Stimulated activated CD4-positive, alpha-beta T cell treated with anti-CD3 and anti-CD28 coated beads, Interleukin-1b, Interleukin-23, amount 100 ng/mL, for 1 hour (primary cell): ENCODE measurements at places on chromosomes 16 and 17.

DNA sequence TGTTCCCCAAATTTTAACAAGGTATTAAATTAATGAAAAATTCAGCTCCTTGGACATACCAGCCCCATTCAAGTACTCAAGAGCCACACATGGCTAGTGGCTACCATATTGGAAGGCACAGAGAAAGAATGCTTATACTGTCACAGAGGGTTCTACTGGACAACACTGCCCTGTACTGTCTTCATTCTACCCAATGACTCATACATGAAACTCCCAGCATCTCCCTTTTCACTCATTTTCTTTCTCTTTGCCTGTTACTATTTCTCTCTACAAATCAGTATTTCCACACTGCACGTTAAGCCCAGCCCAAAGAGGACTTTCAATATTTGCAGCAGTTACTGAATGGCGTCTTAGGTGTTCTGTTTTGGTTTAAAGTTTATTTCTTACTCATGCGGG, 72.1 kb upstream of the RCVRN start:
- DNase-seq = no peak

- no peak for DNase-seq
Observed at GRCh38 chr16:81569361-81570034, 124.9 kb downstream of the CMIP start.

GRCh38 chr16:3511286-3512180, 10.7 kb downstream of the CLUAP1 start:
- no peak for DNase-seq

DNA sequence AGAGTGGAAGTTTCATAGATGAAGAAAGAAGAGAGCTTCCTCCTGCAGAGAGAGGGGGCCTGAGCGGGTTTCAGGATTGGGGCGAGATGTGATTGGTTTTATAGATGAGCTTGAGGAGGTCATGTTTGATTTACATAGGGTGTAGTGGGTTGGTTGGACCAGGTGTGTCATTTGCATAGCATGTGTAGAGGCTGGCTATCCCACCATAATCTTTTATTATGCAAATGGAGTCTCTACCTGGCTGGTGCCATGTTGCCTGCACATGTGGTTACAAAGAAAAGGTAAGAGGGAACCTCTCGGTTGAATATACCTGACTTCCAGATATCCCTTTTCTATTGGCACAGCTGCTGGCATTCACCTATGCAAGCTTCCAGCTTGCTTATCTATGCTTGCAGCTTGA, 228.1 kb downstream of the BCAS3 start:
- no peak for DNase-seq

GRCh38 chr16:24635900-24636610, 93.4 kb upstream of the TNRC6A start:
- DNase-seq = no peak

DNA sequence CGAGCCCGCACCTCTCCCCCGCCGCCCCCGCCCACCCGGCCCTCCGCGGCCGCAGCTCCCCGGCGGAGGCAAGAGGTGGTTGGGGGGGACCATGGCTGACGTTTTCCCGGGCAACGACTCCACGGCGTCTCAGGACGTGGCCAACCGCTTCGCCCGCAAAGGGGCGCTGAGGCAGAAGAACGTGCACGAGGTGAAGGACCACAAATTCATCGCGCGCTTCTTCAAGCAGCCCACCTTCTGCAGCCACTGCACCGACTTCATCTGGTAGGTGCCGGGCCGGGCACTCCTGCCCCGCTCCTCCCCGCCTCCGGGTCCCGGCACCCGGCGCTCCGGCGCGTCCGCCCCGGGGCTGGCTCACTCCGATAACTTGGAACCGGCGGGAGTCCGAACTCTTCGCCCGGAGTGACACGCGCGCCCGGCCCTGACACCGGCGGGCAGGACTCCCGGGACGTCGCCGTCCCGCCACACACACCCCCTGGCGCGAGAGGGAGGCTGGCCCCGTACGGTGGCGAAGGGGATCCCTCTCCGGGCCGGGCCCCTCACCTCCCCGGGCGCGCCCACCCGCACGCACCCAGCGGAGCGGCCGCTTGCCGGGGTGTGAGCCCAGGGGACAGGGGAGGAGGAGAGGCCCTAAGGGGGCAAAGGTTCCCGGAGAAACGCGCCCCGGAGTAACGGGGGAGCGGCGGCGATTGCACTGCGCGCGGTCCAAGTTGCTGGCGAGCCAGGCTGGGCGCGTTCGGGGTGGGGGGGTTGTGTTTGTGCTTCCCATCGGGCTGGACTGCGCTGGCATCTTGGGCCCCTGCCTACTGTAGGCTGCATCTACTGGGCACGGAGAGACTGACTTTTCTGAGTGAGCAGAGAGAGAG, 581 bp downstream of the PRKCA start:
- peak; percentile 24 for DNase-seq

DNA sequence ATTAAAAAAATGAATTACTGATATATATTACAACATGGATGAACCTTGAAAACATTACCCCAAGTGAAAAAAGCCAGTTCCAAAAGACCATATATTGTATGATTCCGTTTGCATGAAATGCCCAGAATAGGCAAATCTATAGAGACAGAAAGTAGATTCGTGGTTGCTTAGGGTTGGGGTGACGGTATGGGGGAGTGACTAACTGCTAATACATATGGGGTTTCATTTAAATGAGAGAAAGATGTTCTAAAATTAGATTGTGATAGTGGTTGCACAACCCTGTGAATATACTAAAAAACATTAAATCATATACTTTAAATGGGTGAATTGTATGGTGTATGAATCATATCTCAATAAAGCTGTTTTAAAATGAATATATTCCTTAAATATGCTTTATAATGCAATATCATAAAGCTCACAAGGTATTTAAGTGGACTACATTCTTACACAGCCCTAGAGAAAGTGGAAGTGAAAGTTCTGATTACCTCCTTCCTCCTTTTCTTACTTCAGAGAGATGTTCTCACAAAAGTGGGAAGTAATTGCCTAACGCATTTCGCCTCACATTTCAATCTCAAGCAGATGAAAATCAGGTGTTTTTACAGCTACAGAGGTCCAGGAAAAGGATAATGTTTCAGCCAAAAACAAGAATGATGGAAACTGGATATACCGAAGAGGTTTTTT, 142.7 kb upstream of the GNAO1 start:
- no peak for DNase-seq

DNA sequence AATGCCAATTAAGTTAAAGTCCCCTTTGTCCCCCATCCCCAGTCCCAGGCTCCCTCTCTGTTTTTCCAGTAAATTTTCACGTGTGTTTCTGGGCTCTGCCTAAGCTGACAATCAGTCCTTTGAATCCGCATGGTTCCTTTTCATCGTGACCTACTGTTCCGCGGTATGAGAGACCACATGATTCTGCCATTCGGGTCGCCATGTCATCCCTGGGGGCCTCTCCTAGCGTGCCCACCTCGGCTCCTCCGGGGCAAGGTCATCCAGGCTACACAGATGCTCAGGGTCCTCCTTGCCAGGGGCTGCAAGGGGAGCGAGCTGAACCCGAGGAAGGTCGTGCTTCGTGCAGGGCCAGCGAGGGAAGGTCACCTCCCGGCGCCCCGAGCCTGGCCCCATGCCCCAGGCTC, 157.6 kb downstream of the RAB11FIP4 start:
- no peak for DNase-seq

DNA sequence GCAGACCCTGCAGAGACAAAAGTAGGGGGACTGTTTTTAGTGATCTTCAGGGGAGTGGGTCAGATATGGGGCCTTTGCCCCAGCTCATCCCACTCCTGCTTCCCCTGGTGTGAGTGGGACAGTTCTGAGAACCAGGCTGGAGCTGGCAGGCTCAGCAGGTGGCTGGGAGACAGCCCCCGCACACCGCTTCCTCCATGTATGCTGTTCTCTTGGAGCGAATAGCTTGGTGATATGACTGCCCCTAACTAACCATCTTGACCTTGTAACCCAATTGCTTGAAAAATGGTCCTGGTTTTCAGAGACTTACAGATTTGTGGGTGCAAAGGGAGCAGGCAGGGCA, 61.5 kb downstream of the PRMT7 start:
- no peak for DNase-seq

DNA sequence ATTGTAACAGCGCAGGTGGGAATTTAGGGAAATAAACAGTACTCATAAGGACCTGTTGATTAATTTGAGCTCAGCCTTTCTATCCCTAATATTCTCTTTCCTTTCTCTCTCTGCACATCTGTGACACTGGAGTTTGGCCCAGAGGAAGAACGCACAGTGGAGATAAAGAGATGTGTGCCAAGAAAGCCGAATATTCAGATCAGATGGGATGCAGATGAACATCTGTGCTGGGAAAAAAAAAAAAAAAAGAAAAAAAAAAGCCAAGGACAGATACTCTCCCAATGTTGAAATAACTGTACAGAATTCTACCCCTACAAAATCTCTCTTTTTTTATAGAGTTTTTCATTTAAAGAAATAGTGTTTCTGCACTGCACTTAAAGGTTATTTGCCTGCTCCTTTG, 485.4 kb downstream of the KCNJ2 start:
- no peak for DNase-seq

DNA sequence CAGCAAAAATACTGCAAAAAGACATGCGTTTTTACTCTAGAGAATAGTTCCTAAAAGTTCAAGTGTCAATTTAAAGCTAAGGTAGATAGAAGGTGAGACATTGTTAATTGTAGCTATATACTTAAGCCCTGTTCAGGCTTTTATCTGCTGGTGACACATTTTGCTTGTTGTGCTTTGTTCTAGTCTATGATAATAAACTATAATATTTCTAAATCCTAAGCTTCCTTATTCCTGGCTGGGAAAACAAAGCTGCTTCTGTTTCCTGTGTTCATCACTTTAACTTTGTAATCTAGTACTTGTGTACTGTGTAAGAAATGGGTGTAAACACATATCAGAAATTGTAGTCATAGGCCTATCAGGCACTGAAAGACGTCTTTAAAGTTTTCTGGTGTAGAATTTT, 77.3 kb downstream of the EFCAB13 start:
- DNase-seq = no peak

- DNase-seq = no peak
Observed at GRCh38 chr17:66387392-66387981, 85.1 kb downstream of the PRKCA start.

- DNase-seq = no peak
Observed at GRCh38 chr16:83270061-83270460, 537.7 kb upstream of the HSBP1 start.
